ENCODE measurements at places on chromosomes 2 and 18.

DNA sequence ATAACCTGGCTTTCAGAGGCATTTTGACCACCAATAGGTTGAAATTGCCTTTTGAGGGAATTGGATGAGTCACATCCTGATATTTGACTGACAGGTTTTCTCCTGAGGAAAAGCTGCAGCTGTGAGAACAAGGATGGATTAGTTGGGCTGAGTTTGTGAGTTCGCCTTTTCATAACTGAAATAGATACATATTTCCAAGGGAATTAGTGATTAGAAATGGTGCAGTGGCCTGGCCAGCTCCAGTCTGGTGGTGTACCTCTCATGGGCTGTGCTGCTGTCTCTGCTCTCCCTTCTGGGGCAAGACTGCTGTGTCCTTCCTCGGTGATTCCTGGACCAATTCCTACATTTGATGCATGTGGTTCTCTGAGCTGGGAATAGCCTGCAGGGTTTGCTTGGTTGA, 341.3 kb downstream of the TSN start:
- DNase-seq: no peak

- DNase-seq: no peak
Observed at GRCh38 chr2:38653380-38653714, 12.6 kb upstream of the GALM start.

DNA sequence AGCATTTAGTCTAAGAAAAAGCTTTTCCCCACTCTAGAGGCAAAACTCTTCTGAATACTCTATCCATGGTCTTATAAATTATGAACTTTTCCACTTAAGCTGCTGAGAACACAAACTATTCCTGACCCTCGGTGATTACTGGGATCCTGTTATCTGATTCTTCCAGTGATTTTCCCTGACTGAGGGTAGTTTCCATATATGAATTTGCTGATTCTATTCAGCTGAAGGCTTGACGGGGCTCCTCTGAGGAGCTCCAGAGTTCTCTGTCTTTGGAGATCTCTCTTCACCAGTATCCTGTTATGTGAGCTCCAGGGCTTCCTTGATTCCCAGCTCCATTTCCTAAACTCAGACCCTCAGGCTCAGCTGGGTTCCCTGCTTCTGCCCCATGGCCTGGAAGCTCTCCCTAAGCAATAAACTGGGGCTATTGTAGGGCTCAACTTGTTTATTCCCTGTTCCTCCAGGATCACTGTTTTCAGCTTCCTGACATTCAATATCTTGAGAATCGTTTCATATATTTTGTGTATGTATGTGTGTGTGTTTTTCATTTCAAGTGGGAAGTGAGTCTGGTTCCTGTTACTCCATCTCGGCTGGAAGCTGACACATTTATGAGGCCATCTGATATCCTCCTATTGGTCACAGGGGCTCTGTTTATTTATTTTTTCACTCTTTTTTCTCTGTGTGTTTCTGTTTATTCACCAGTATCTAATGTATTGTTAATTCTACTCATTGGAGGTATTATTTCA, 78.2 kb downstream of the ARHGAP28 start:
- no peak for DNase-seq

DNA sequence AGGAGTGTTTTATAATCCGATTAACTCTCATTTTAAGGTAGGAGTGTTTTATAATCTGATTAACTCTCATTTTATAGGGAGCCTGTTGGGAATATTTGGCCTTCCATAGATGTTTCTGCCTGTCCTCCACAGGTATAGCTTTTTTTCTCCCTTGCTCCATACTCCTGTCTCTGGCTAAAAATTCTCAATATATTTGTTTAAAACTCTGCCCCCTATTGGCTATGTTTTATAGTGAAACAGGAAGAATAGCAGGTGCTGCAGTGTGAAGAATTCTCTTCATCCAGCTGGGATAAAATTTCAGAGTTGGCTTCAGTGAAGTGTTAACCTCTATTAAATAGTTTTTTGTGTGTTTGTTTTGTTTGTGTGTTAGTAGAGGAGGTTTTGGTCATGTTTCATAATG, 1046.0 kb upstream of the TMEFF2 start:
- DNase-seq: no peak

GRCh38 chr2:119267604-119268003, 44.0 kb downstream of the STEAP3 start:
- no peak for DNase-seq

- DNase-seq: no peak
Observed at GRCh38 chr2:210795506-210795905, 239.1 kb downstream of the CPS1 start.

GRCh38 chr18:45232061-45232460, 383.2 kb upstream of the SLC14A2 start:
- DNase-seq: no peak

DNA sequence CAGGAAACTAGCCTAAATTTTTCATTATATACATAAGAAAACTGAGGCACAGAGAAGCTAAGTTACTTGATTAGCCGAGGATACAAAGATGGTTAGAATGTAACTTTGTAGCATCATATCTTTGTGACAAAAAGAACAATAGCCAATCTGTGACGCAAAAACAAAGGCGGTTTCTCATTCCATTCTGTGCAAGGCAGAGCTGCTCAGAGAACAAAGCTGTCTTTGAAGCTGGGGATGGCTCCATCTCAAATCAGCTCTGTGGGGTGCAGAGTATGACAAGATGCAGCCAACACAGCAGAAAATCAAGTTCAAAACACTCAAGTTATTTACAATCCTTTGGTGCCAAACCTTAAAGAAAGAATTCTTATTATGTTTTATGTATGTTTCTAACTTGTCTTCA, 81.9 kb upstream of the VWC2L start:
- DNase-seq: no peak

GRCh38 chr18:36296650-36297416, 680 bp upstream of the FHOD3 start:
- peak; percentile 85 for DNase-seq

- DNase-seq: no peak
Observed at GRCh38 chr18:77074431-77074830, 58.2 kb downstream of the MBP start.

DNA sequence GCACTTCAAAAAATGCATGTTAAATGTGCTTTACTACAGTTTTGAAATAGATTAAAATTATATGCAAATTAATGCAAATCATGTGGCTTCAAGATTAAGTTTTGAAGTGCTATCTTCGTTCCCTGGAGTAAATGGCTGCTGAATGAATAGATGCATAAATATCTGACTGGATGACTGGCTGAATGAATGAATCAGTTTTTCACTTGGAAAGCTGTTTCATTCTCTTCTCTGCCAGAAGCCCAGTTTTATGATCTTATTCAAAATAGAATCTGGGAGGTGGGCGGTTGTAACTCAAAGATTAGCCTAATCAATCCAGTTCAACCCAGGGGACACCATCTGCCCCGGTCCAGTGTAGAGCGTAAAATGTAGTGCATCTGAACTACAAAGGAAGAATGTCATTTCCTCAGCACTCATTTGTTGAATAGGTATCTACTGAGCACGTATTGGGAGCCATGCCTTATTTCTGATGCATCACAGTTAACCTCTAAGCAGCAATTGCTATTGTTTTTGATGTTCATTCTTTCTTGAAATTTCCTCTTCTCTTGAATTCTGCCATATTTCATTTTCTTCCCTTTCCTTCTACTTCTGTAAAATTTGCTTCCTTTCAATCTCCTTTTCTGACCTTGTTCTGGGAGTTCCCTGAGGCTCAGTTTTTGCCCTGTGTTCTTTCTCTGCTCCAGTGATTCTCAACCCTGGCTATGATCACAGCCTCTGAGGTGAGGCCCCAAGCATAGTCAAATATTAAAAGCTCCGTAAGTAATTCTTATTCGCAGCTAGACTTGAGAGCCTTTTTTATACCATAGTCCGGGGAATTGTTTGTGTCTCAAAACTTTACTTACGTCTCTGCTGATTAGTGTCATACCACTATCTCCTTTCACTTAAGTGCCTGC, 282.7 kb downstream of the PARD3B start:
- DNase-seq: no peak

DNA sequence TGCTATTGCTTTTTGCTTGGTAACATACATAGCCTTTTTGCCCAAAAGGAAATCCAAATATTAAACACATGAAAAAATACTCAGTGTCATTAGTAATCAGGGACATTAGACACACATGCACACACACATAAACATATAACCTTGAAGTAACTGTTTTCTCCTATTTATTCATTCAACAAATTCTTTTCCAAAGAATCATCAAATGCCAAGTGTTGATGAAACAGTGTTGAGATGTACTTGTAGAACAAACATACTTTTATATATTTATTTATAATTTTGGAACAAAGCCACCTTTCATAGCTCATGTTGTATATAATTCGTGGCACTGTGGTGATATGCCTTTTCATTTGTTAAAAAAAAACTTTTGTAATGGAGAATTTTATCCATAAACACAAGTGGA, 81.0 kb downstream of the APLF start:
- no peak for DNase-seq

GRCh38 chr2:231634951-231635875, 42.5 kb downstream of the TEX44 start:
- DNase-seq: no peak

GRCh38 chr2:20781656-20782265, 41.1 kb downstream of the LDAH start:
- DNase-seq: peak; percentile 36

GRCh38 chr2:11027195-11027594, 115.5 kb downstream of the KCNF1 start:
- DNase-seq: no peak

DNA sequence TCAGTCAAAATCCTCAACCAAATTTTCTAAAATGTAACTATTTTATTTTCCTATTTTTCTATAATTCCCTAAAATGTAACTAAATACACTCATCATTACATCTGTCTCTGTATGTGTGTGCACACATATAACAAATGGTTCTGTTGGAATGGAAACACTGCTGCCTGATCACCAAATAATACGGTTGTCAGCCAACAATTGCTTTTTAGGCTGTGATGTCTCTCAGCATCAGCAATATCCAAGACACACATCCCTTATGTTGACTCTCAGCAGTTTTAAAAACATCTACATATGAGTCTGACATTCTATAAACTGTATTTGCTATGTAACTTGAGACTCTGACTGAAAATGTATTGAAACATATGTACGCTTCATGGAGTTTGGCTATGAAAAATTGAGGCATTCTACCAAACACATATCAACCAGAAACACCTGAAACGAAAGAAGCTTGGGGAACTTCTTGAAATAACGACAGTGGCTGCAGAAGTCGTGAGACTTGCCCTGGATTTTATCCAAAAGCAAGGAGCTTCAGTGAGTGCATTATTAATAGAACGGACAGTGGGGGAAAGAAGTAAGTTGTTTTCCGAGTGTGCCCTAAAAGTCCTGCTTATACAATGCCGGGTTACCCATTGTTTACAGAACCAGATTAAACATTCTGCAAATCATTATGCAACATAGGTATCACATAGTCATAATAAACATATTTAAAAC, 110.2 kb upstream of the ITGB6 start:
- DNase-seq: no peak

GRCh38 chr2:163594497-163594896, 141.3 kb downstream of the FIGN start:
- DNase-seq: no peak

GRCh38 chr18:76412010-76412817, 82.8 kb downstream of the ZNF516 start:
- DNase-seq: no peak

DNA sequence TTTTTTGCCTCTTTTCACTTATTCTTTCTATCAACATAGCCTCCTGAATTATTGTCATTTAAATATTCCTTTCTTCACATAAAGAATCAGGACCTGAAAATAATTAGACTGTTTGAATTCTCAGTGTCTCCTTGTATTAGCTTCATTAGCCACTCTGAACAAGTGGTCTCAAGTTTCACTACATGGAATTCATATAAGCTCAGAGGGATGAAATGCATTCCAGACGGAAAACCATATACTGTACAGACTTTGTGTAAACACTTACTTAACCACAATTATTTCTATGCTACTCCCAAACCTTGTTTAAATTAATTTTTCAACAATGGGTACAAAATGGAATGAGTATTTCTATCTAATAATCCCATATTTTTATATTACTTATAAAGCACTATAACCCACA, 53.4 kb downstream of the CHN1 start:
- no peak for DNase-seq

- no peak for DNase-seq
Observed at GRCh38 chr18:23106575-23106974, 28.7 kb upstream of the CABLES1 start.

- DNase-seq: no peak
Observed at GRCh38 chr2:158191076-158191895, 89.6 kb downstream of the UPP2 start.

- DNase-seq: no peak
Observed at GRCh38 chr2:172288603-172289002, 138.8 kb upstream of the ITGA6 start.

DNA sequence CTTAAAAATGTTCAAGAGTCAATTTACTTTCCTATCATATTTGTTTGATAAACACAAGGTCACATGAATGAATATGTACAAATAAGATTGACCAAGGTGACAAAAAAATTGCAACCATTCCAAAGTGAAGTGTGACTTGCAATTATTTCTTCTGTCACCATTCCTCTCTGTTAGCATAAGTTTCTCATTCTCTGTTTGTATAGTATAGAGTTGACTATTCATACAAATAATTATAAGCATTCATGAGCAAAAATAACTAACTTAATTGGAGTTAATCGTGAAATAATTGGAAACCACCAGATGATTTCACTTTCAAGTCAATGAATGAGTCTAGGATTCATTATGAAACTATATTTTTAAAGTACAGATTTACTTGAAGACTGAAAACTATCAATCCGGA, 42.1 kb downstream of the PGAP1 start:
- DNase-seq: no peak

DNA sequence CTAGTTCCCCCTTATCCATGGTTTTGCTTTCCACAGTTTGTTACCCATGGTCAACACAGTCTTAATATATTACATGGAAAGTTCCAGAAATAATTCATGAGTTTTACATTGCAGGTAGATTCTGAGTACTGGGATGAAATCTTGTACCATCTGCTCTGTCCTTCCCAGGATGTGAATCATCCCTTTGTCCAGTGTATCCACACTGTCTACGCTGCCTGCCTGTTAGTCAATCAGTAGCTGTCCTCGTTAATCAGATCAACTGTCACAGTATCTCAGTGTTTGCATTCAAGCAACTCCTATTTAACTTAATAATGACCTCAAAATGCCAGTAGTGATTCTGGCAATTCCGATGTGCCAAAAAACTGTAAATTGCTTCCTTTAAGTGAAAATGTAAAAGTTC, 76.3 kb downstream of the DYNC1I2 start:
- no peak for DNase-seq

GRCh38 chr2:232941400-232941799, 71.3 kb downstream of the SNORC start:
- DNase-seq: no peak

DNA sequence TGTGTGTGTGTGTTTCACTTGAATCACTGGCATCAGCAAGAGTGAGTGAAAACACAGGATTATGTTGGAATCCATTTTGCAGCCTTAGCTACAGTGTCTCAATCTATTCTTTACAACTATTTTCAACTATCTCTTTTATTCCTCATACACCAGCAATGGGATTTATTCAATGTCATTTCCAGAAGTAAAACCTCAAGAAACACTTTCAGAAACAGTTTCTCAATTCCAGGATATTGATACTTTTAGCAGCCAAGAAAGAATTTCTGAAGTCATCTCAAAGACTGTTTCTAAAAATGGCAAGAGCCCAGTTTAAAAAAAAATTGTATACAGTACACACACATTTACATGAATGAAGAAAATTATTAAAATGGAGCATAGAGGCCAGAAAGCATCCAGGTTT, 171.6 kb downstream of the FIGN start:
- no peak for DNase-seq

All from WTC11 (cell line).